ENCODE measurements at places on chromosomes 5 and 9.

DNA sequence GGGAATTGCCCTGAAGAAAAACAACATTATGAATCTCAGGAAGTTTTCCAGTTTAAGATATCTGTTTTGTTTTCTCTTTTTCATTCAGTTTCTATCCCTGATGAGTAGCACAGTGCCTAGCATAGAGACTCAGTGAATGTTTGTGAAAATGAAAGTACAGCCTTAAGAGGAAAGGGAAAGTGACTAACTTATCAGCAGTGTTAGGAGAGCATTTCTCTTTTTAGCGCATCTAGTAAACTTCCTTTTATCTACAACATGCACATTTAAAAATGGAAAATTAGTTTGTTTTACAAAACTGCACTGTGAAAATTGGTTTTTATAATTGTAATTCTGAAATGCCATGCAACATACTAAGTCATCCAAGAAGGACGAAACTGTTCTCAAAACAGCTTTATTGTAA is 110.8 kb downstream of the SMARCA2 start:
- no peak for DNase-seq

DNA sequence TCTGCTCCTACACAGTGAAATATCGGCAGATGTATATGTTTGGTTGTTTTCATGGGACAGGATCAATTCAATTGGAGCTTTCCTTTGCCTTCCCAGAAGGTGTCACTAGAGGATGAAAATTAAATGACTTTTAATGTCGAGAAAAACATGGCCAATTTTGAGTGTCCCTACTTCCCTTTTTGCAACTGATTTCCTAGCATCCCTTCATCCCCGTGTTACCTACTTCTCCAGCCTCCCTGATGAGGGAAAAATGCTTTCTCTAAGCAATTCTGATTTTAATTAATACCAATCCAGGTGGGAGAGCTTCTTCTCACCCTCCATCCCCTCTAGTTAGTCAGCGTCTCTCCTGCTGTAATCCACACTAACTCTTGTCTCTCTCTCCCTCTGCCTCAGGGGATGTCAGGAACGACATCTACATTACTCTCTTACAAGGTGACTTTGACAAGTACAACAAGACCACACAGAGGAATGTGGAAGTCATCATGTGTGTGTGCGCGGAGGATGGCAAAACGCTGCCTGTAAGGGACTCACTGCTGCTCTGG is 64.9 kb downstream of the DOCK2 start:
- DNase-seq: no peak

GRCh38 chr9:4226331-4227250 is 73.3 kb downstream of the GLIS3 start:
- no peak for DNase-seq

DNA sequence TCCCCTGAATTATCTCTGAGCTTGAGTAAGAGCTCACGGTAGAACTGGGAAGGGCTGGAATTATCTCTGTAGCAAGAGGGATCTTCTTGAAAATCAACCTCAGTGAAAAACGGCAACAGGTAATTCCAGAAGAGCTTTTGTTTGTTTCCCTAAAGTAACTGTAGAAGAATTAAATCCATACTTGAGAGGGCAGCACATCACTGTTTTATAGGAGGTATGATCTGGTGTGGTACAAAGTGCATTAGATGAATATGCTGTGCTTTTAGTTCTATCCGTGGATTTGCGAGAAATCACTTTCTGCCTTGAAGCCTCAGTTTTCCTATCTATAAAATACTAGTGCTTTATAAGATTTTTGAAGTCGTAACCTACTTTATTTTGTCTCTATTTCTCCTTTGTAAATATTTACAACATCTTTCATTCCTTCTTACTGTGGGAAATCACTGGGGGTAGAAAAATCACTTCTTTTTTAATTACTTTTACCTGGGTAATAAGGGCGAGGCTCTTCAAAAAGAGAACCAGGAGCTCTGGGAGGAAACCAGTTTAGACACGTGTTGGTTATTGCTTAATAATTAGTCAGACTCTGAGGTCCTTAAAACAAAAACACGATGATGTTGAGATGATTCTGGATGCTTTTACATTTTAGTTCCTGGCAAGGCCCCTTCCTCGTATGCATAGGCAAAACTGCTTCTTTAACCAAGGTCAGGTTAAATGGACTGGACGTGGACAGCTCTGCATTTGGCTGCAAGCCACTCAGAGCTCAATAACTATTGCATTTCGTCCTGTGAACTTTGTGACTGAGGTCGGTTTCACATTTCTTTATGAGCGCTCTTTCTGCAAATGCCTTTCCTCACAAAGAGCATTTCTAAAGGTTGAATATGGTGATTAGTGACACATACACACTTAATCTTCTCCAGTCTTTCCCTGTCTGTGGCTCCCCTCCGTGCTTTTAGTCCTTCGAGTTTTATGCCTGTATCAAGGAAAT is 376.1 kb downstream of the BRINP1 start:
- no peak for DNase-seq

DNA sequence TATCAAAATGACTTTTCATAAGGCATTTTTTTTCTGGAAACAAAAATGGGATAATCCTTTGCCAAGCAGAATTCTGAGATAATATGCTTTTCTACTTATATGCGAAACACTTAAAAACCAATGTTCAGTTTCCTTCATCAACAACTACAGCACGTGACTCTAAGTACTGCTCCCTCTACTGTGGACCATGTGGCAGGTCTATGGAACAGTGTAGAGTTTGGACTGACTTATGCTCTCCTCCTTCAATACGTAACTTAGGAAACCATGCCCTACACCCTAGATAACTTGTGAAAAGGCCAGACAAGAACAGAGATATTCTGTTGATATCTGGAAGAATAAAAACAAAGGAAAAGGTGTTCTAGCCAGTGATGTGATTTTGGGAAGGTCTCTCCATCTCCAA is 111.3 kb upstream of the GNA14 start:
- no peak for DNase-seq

GRCh38 chr9:127887792-127888191 is 10.3 kb upstream of the AK1 start:
- no peak for DNase-seq

GRCh38 chr9:133355881-133356357 is 368 bp downstream of the SURF1 start:
- DNase-seq: no peak

GRCh38 chr5:137596941-137597340 is 97.8 kb upstream of the SPOCK1 start:
- no peak for DNase-seq

GRCh38 chr5:7828269-7828668 is 22.7 kb downstream of the CFAP90 start:
- no peak for DNase-seq

- DNase-seq: no peak
Measured at GRCh38 chr9:77271023-77271690, 93.8 kb downstream of the VPS13A start.
